T-helper 2 cell treated with Interferon-gamma antibody and Interleukin-4, amounts not matched to agents 5 μg/mL and 100 μg/mL, for 36 hours (primary cell): ENCODE measurements at places on chromosomes 3 and 15.

DNA sequence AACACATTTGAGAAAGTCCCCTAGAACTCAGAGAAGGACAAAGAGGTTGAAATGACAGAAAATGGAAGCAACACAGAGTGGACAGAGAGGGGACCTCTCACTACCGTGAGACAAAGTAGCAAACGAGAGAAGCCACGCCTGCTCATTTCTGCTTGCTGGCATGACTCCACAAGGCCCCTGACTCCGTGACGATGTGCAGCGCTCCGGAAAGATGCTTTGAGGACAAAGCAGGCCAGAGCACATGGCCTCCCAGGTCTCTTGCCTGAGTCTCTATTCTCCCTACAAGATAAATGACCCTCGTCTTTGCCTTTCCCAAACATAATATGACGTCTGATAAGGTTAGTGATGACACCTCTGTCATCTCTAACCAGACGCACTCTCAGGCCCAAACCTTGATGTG is 63.8 kb upstream of the CTSH start:
- DNase-seq = no peak

- DNase-seq = no peak
Observed at GRCh38 chr15:99511531-99511865, 54.3 kb upstream of the MEF2A start.

GRCh38 chr15:51828621-51829375 is 655 bp upstream of the TMOD3 start:
- DNase-seq = no peak

GRCh38 chr3:12313519-12313918 is 24.6 kb downstream of the PPARG start:
- DNase-seq = no peak

- no peak for DNase-seq
Observed at GRCh38 chr3:142434503-142434902, 13.3 kb downstream of the XRN1 start.

GRCh38 chr3:35183927-35184675 is 455.2 kb upstream of the ARPP21 start:
- no peak for DNase-seq

DNA sequence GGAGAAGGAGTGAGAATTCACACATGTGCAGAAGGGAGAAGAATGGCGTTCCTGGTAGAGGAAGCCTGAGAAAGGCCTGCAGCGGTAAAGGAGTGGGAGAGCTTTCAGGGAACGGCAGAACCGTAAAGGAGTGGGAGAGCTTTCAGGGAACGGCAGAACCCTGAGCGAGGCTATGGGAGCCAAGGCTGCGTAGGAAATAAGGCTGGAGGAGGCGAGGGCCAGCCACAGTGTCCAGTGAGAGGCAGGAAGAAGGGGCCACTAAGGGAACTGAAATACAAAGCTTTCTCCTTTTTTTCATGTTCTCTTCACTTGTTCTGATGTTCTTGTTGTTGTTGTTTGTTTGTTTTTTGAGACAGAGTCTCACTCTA is 41.6 kb downstream of the GOLGA6L10 start:
- DNase-seq = no peak

GRCh38 chr3:24180616-24181015 is 235.5 kb downstream of the NR1D2 start:
- DNase-seq = no peak

DNA sequence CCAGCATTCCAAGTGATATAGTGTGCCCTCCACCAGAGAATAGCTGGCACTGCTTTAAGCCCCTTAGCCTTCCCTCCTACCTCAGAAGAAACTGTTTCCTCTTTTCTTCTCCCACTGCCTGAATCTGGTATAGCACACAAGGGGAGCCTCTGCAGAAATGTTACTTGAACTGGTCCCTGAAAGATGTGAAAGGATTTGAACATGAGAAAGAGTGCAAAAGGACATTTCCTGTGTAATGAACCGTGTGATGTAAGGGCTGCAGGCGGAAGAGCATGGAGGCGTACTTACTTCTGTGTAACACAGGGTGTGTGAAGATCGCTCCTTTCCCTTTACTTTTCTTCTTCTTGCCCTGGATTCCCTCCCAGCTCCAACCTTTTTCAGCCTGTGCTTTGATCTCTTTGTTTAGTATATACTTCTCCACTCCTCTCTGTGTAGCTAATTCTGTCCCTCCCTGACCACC is 8.4 kb downstream of the TMOD3 start:
- DNase-seq = no peak

- no peak for DNase-seq
Observed at GRCh38 chr3:5607581-5607980, 420.1 kb downstream of the EDEM1 start.
